NCI-H1930 (cell line): ENCODE measurements at places on chromosomes 3 and 15.

- no peak for DNase-seq
Observed at GRCh38 chr3:129403450-129403849, 25.0 kb downstream of the EFCAB12 start.

- DNase-seq, result no peak
Observed at GRCh38 chr15:25534293-25534692, 95.5 kb upstream of the UBE3A start.

DNA sequence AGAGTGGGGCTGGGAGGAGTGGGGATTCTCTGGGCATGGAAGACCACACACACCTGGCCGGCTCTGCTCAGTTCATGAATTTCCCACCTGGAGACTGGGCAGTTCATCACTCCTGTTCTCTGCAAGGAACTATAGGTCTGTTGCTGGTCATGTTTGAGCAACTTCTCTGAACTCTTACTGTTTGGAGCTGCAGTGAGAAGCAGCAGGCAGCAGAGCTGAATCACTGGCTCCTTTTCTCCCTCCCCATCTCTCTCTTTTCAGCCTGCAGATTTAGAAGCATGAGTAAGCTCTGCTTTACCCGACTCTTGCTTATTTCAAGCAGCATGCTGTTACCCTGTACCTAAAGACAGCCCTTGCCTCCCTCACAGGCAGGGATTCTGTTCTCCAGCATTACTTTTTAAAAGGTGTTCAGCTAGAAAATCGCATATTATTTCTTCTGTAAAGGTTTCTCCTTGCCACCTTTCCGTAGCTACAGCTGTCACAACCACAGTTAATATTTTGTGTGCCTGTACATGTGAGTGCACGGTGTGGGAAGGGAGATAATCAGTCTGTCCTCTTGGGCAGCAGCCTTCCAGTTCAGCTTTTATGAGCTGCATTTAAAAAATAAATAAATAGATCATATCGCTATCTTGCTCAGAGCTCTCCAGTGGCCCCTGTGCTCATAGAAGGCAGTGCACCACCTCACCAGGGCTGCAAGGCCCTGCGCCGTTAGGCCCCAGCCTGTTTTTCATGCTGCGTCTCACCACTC is 131.6 kb downstream of the CHCHD6 start:
- no peak for DNase-seq

- no peak for DNase-seq
Observed at GRCh38 chr15:98420837-98421236, 227.5 kb upstream of the IGF1R start.

DNA sequence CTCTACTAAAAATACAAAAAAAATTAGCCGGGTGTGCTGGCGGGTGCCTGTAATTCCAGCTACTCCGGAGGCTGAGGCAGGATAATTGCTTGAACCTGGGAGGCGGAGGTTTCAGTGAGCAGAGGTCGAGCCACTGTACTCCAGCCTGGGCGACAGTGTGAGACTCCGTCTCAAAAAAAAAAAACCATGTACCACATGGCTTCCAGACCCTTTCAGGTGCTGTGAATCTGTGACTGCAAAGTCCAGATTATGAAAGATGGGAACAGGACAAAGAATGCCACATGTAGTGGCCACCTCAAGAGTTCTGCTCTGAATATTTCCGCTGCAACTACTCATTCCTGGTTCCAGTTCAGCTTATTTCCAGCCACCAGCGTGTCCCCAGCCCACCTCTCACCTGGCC is 8.4 kb upstream of the DCAF1 start:
- DNase-seq, result no peak

DNA sequence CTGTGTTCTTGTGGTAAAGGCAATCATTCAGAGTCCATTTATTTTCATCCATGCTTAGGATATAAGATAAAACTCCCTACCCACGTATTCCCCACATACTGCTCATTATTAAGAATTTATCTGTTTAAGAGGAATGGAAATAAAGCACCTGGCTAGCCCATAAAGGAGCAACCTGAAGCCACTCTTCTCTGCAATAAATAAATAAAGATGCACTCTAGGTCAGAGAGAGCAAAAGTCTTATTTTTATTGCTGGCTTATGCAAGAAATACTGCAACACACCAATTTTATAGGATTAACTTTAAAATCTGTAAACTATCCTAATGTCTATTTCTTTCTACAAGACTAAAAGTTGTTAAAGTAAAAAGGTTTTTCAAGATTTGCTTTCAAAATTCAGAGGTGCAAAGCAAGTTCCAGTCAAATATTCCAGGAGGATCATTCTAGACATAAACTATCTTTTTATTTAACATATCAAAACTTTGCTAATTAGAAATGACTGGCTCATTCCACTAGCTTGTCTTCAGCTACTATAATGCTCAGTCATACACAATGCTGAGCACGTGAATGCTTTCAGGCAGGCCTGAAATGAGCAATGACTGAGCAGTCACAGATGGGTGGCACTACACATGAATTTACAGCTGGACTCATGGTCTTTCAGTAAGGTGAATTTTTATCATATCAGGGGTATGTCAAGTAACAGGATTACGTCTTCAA is 7.1 kb downstream of the TJP1 start:
- no peak for DNase-seq

- no peak for DNase-seq
Observed at GRCh38 chr3:139388821-139389551, 461 bp downstream of the COPB2 start.
